ENCODE measurements at places on chromosomes 4 and X. TPM values are rescaled to one million over a fixed set of nuclear protein-coding genes. Genes with fewer than 3 reads are reported as not detected.

DNA sequence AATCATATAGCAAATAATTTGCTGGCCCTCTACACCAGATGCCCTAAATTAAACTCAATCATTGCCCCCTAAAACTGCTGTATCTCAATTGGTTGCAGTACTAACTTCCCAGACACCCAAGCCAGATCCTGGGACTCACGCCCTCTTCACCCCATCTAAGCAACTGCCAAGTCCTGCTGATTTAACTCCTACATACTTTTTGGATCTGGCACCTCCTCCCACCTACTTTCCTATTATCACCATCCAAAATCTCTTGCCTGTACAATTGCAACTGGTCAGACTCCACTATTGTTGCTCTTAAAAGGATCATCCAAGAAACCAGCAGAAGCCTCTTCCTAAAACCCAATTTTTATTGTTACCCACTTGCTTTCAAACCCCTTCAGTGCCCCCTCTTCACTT, 4.7 kb upstream of the HSD17B10 start:
- no peak for DNase-seq

DNA sequence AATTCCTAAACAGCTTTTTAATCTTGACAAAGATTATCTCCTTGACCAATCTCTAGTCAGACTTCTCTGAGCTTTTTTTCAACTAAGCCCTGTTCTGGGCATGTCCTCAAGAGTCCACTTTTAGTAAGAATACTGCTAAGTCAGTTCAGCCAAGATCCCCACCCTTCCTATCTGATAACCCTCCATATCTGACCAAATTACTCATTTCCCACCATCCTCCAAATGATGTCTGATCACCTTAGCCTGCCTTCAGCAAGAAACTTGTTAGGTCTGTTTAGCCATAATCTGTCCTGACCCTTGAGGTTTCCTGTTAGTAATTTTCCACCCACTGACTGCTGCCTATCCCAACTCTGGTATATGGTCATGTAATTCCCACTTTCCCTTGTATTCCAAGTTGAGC, 65.2 kb downstream of the FAM13A start:
- DNase-seq = peak; percentile 71

GRCh38 chrX:46039526-46039925, 505.7 kb downstream of the ZNF674 start:
- DNase-seq = no peak

DNA sequence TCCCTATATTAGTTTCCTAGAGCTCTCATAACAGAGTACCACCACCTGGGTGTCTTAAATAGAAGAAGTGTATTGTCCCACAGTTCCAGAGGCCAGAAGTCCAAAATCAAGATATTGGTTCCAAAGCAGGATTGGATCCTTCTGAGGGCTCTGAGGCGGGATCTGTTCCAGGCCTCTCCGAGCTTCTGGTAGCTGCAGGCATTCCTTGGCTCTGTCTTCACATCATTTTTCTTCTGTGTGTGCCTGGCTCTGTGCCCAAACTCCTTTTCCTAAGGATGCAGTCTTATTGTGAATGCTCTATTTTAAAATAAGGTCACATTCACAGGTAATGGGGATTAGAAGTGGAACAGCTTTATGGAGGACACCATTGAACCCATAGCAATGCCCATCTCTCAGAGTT, 253.7 kb upstream of the TAPT1 start:
- peak; percentile 22 for DNase-seq

- no peak for DNase-seq
Observed at GRCh38 chr4:181595716-181596115, 647.5 kb upstream of the TENM3 start.

GRCh38 chr4:37367901-37368300, 123.4 kb downstream of the NWD2 start:
- no peak for DNase-seq

DNA sequence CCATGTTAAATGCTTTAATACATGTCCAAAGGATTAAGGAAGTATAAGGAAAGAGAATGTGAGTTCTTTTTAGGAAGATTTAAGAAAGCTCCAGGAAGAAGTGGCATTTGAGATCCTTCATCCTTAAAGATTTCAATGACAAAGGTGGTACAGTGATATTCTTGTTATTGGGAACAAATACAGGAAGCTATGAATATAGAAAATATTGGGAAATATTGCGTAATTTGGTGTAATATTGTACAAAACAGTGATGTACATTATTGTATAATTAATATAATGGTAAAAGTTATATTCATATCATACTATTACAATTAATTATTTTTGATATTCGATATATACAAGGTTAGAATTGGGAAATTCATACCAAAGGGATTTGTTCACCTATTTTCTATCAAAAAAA, 937.9 kb downstream of the CCSER1 start:
- DNase-seq = no peak

DNA sequence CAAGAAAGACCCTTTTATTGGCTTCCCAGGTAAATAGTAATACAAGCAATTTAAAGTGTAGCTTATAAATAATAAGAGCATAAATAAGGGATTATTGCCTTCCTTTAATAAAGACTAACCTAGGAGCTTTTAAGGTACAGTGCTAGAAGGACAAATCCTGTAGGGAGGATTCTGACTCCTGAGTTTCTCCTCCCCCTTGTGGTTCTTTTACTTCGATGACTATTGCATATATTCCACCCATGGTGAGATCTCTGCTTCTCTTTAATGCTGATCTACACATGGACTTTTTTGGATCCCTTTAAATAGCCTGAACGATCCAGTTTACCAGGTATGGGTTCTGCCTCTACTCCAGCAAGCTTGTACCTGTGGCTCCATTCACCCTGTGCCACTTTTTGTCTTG, 2.5 kb downstream of the GALNT7 start:
- DNase-seq = no peak

- DNase-seq = no peak
Observed at GRCh38 chr4:55409468-55410171, 13.9 kb downstream of the TMEM165 start.

GRCh38 chr4:8867624-8868320, 3.9 kb downstream of the HMX1 start:
- no peak for DNase-seq

DNA sequence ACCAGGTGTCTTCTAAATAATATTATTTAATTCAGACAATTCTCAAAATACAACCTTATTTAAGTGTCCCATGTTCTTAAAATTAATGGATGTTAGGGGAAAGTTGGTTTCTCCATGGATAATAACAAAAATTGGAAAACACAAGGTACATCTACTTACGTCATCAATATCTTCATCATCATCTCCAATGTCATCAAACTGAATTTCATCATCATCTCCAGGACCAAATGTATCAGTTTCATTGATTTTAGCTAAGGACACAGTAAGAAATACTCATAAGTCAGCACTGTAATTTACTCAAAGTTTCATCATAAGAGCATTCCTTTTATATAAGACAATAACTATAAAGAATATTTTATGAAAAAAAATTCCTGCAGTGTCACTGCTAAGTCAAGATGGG, 11.3 kb downstream of the EIF1AX start:
- DNase-seq = no peak

DNA sequence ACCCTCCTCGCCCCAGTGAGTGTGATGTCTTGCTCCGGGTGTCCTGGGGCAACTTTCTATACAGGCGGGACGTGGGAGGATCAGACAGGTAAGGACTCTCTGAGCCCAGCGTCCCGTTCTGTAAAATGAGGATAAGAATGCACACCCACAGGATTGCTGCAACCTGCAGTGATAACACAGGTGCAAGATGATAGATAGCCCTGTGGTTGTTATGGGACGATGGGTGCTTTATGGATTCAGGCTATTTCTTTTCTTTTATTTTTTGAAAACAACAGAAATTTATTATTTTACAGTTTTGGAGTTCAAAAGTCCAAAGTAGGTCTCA, 28.6 kb downstream of the BEX3 start:
- DNase-seq = no peak

GRCh38 chr4:27357283-27357682, 496.6 kb downstream of the STIM2 start:
- DNase-seq = no peak

- no peak for DNase-seq
Observed at GRCh38 chr4:6107886-6108285, 89.7 kb upstream of the C4orf50 start.

GRCh38 chr4:41935652-41936021, 408 bp downstream of the TMEM33 start:
- no peak for DNase-seq

DNA sequence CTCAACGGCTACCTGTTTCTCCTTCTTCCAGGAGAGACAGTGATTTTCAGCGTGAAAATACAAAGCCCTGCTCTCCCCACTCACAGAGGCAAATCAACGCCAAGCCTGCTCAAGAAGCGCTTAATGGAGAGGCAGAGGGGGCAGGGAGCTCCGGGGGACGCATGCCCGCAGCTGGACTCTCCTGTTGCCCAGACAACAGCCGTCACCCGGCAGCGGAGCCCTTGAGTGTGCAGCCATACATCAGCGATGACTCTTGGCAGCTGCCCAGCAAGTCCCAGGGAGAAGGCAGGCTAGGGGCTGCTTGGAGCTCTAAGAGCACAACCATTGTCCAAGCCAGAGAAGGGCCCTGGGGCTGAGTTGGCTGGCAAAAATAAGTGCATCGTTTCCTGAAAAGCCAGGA, 71.0 kb upstream of the AFAP1 start:
- DNase-seq = peak; percentile 54

DNA sequence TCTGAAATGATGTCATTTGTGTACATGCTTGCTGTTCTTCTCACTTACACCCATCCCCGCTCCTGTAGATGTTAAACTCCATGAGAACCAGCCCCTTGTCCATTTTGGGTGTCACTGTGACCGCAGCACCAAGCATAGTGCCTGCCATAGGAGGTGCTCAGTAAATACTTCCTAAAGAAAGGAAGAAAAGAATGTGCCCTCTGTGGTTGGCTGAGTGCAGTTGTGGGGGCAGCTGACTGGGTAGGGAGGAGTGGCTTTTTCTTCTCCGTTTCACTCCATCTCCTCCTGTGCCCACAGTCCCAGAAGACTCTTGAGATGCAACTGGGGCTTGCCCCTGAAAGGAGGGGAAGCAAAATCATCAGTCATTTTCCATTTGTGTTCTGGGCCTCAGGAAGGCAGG, 25.5 kb downstream of the PHEX start:
- DNase-seq = no peak

GRCh38 chrX:9466124-9466495, 1.3 kb downstream of the TBL1X start:
- no peak for DNase-seq

GRCh38 chr4:122121593-122121992, 30.5 kb upstream of the BLTP1 start:
- DNase-seq = no peak

GRCh38 chr4:153530284-153530999, 64.3 kb downstream of the TMEM131L start:
- DNase-seq = no peak

DNA sequence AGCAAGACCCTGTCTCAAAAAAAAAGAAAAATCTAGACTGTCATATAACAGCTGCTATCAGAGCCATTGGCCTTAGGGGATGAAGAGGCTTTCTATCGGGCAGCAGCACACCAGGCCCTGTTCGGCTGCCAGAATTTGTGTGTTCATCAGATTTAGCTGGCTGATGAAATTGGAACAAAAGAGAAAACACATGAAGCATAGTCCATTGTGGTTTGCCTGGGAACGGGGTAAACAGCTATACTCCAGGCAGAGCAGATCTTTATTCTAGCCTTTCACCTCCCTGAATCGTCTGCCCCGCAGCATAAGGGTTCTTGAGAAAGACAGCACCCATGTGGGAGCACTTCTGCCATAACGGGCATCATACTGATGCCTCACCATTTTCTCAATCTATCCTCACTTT, 11.6 kb downstream of the TKTL1 start:
- no peak for DNase-seq

DNA sequence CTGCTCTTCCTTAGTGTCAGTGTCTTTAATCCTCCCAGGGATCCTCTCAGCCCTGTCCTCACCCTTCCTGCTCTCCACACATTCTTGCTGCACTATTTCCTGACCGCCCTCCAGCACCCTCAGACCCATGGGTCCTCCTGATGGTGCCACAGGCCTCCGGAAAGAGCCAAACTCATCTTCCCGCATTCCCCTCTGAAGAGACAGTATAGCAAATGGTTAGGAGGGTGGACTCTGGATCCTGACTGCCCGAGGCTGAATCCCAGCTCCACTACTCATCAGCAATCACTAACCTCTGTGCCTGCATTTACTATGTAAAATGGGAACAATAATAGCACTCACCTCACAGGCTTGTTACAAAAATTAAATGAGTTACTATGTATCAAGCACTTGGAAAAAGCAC, 6.2 kb downstream of the SUV39H1 start:
- no peak for DNase-seq

GRCh38 chrX:147376601-147377422, 534.9 kb upstream of the FMR1 start:
- no peak for DNase-seq

- DNase-seq = peak; percentile 61
Observed at GRCh38 chrX:97806238-97806637, 922.5 kb downstream of the RPA4 start.

GRCh38 chr4:111573386-111573785, 571.9 kb upstream of the FAM241A start:
- DNase-seq = no peak

GRCh38 chrX:9943420-9943819, 23.7 kb upstream of the CLDN34 start:
- DNase-seq = no peak

- DNase-seq = no peak
Observed at GRCh38 chr4:52951016-52951415, 88.9 kb downstream of the RASL11B start.

DNA sequence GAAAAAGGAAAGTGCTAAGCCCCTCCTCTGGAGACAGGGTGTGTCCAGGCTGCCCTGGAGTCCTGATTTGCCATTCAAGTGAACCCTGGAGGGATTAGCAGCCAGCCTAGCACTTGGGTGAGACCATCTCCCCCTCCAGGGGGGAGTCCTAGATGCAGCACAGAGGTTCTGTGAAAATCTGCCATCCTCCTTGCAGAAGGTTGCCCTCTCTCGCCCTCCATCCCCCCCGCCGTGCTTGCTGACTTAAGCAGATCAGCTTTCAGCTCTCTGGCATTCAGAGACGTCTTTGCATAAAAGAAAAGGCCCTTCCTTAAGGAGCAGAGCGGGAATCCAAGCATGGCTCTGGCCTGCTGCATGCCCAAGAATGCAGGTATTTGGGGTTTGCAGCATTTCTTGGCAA, 102.1 kb upstream of the SCML1 start:
- DNase-seq = peak; percentile 45

FAT4 gene
- total RNA-seq = 8.0 TPM

TAPT1 gene
- 25.3 TPM for total RNA-seq

MTTP gene
- total RNA-seq = 0.29 TPM

MAGEC2 gene
- not detected for total RNA-seq

CDKL2 gene
- total RNA-seq = 4.7 TPM

GPRIN3 gene
- 2.6 TPM for total RNA-seq

NHSL2 gene
- total RNA-seq = 14.8 TPM

BST1 gene
- total RNA-seq = 24.5 TPM

PROM1 gene
- 34.5 TPM for total RNA-seq

WWC2 gene
- 62.6 TPM for total RNA-seq

RAB40AL gene
- total RNA-seq = not detected

GAGE2A gene
- not detected for total RNA-seq

ZCCHC18 gene
- 2.1 TPM for total RNA-seq

TMPRSS11B gene
- 0.27 TPM for total RNA-seq

All from astrocyte (in vitro differentiated cells and primary cell).